ENCODE measurements at places on chromosomes 3 and 15.

DNA sequence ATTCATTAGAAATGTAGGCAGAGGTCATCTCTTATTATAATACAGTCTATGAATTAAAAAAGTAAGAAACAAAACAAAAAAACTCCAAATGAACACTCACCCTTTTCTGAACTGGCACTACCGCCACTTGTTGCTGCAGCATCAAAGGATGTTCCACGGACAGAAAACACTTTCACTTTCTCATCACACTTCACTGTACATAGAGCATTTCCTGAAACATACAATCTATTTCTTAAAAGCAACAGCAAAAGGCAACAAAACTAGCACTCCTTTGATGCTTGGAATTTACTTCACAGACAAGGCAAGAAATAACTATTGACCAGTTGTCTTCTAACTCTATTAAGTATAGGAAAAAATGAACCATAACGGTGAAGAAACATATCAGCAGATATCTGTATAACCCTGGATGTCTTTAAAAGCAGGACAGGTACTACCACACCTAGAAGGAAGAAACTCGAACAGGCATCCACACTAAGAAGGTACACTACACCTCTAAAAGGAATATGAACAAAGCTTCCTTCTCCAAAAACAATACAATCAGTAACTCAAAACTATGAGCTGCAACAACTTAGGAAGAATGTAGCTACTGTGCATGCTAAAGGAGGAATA lies 24.9 kb downstream of the ETFA start:
- DNase-seq, result peak; percentile 9

DNA sequence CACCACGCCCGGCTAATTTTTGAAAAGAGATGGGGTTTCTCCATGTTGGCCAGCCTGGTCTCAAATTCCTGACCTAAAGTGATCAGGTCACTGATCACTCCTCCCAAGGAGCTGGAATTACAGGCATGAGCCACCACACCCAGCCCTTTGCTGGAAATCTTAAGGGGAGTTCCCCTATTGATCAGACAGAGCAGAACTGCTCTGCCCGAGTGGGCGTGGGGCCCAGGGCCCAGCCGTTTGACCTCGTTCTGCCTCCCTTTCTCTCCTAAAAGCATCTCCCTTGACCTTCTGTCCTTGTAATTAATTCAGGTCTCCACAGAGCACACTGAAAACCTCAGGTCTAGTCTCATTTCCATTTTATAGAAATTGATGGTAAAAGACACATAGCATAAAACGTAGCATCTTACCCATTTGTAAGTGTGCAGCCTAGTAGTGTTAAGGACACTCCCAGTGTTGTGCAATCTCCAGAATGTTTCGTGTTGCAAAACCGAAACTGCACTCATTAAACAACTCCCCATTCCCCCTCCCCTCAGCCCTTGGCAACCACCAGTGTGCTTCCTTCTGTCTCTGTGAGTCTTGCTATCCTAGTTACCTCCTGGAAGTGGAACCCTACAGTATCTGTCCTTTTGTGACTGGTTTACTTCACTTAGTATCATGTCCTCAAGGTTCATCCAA lies 89.3 kb downstream of the SLCO3A1 start:
- peak; percentile 63 for DNase-seq

GRCh38 chr15:100101426-100102089 lies 240.2 kb downstream of the ADAMTS17 start:
- DNase-seq, result no peak

DNA sequence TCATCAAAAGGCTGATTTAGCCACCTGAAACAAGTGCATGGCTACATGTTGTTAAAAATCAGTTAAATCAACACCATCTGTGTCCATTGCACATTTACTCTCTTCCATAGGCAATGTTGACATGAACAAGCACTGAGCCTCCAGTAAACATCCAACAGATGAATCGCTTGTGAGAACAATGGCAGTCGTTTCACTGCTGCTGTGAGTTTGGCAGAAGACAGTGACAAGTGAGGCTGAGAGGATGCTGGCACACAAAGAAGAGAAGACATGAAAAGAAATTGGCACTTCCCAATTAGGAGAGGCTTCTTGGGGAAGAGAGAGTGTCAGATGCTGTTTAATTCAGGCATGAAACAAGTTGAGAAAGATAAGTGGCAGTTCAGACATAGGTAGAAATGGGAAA lies 227.4 kb upstream of the STT3B start:
- DNase-seq, result no peak

GRCh38 chr3:165549037-165549436 lies 288.2 kb downstream of the BCHE start:
- no peak for DNase-seq

- no peak for DNase-seq
Measured at GRCh38 chr3:14620512-14620911, 31.1 kb upstream of the CCDC174 start.

Data from EL (cell line).